ENCODE measurements at places on chromosomes 12 and 14. TPM values are rescaled to one million over a fixed set of nuclear protein-coding genes. Genes with fewer than 3 reads are reported as not detected.

MORN3 gene
- total RNA-seq, result not detected

HOXC11 gene
- total RNA-seq, result not detected

KIF5A gene
- total RNA-seq, result under 0.01 TPM

ALX1 gene
- not detected for total RNA-seq

A2ML1 gene
- total RNA-seq, result not detected

GPR65 gene
- 0.13 TPM for total RNA-seq

OTOGL gene
- 1.3 TPM for total RNA-seq

RNASE3 gene
- total RNA-seq, result not detected

SLCO1A2 gene
- total RNA-seq, result not detected

MSI1 gene
- not detected for total RNA-seq

KRT74 gene
- total RNA-seq, result not detected

IQSEC3 gene
- not detected for total RNA-seq

TBX3 gene
- 25.1 TPM for total RNA-seq

AQP5 gene
- total RNA-seq, result not detected

ADCY6 gene
- 24.8 TPM for total RNA-seq

C3AR1 gene
- total RNA-seq, result not detected

CAPZA3 gene
- total RNA-seq, result not detected

PTPRO gene
- 0.22 TPM for total RNA-seq

CIDEB gene
- total RNA-seq, result 0.51 TPM

SYT10 gene
- total RNA-seq, result not detected

GPR132 gene
- total RNA-seq, result not detected

CDKN1B gene
- total RNA-seq, result 27.9 TPM

AKAP6 gene
- total RNA-seq, result 14.3 TPM

EPYC gene
- not detected for total RNA-seq

AQP6 gene
- total RNA-seq, result not detected

DIO3 gene
- total RNA-seq, result not detected

CHURC1 gene
- total RNA-seq, result 74.5 TPM

RTL1 gene
- not detected for total RNA-seq

KLRB1 gene
- not detected for total RNA-seq

ADAM21 gene
- total RNA-seq, result 0.97 TPM

MAP4K5 gene
- 194 TPM for total RNA-seq

NUP37 gene
- 39.4 TPM for total RNA-seq

KCNA1 gene
- not detected for total RNA-seq

USP44 gene
- 0.76 TPM for total RNA-seq

FAIM2 gene
- total RNA-seq, result 2.8 TPM

SIX6 gene
- not detected for total RNA-seq

ERBB3 gene
- 3.3 TPM for total RNA-seq

GRIP1 gene
- total RNA-seq, result not detected

ZDHHC22 gene
- not detected for total RNA-seq
